Substantia nigra (tissue), 51 donors: ENCODE measurements at places on chromosomes 7 and 10.

DNA sequence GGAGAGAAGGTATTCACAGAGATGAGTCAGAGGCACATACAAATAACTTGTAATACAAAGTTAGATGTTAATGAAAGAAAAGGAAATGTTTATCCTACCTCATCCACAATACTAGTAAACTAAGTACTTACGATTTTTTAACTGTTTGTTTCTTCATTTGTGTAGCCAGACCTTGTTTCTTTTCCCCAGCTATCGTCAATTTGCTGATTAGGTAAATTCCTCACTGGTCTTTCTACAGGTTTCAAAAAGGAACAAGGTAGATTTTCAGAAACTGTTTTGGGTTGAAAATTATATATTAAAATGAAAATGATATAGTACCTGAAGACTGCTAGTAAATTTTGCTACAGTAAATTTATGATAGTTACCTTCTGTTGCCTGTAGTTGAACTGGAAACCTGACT, 56.6 kb downstream of the PON1 start:
- DNase-seq = no peak

DNA sequence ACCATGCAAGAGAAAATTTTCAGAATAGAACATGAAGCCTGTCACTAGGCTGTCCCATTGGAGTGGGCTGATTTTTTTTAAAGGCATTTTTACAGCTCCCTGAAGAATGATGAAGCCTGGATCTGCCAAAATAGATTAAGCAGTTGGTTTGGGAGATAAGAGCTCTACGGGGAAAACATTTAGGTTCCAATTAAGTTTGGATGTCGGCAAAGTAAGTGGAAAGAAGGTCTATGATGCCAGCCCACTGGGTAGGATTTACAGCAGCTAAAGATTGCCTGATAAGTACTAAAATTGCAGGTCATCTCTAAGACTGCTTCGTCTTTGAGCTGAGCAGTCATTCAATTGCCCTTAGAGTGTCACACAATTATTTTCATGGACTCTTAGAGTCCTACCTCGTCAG, 939.2 kb upstream of the CELF2 start:
- no peak for DNase-seq

- no peak for DNase-seq
Observed at GRCh38 chr10:71338728-71339495, 19.9 kb downstream of the SLC29A3 start.

DNA sequence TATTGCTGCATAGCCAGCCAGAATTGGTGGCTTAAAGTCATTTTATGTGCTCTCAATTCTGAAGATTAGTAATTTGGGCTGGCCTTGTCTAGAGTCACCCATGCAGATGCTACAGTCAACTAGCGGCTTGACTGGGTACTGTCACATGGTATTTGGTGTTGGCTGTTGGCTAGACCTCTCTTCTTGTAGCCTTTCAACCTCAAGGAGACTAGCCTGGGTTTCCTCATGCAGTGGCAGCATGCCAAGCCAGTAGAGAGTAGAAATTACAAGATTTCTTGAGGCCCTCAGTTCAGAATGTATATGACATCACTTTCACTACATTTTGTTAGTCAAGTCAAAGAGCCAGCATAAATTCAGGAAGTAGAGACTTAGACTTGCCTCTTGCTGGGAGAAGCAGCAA, 3.7 kb upstream of the ZNF800 start:
- no peak for DNase-seq

DNA sequence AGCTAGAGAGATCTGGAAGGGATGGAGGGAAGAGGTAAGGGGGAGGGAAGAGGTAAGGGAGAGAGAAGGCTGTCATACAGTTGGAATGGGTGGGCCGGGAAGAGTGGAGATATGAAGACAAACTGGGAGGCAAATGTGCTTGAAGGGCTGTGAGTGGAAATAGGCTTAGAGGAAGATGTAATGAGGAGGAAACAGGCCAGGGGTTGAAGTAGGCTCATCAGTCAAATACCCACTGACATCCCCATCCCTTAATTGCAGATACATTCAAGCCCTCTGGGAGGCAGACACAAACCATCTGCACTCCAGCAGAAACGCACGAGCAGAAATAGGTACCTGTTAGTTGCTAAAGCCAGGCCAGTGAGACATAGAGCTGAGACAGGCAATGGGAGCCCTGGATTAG, 2.1 kb downstream of the SYNPO2L start:
- no peak for DNase-seq

DNA sequence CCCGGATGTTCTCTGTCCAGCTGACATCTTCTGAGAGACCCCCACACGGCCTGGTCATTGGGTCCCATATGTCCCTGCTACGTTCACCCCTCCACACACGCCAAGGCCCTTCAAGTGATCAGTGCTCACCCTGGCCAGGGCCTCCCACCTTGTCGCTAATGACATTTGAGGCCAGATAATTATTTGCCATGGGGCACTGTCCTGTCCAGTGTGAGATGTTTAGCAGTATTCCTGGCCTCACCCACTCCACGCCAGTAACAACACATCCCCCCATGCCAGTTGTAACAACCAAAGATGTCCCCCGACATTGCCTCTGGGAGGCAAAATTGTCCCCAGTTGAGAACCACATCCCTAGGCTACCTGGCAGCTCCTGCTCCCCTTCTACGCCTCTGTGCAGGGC, 49.9 kb upstream of the NANOS1 start:
- no peak for DNase-seq

GRCh38 chr10:102484021-102484420, 18.5 kb downstream of the ACTR1A start:
- no peak for DNase-seq

- no peak for DNase-seq
Observed at GRCh38 chr10:129877773-129878371, 86.2 kb downstream of the EBF3 start.

GRCh38 chr10:132868995-132869394, 73.4 kb downstream of the CFAP46 start:
- DNase-seq = no peak

GRCh38 chr7:128076196-128076795, 45.1 kb upstream of the LRRC4 start:
- no peak for DNase-seq

DNA sequence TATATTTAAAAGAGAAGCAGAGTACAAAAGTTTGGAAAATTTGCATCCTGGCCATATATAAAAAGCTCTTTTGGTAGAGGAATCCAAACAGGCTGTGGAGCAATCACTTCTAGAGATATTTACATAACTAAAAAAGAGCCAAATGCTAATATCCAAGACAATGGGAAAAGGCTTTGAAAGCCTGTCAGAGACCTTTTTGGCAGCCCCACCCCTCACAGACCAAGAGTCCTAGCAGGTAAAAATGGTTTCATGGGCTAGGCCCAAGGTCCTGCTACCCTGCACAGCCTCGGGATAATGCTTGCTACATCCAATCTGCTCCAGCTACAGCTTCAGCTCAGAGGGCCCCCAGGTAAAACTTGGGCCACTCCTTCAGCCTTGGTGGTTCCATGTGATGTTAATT, 430.2 kb upstream of the KCND2 start:
- no peak for DNase-seq

DNA sequence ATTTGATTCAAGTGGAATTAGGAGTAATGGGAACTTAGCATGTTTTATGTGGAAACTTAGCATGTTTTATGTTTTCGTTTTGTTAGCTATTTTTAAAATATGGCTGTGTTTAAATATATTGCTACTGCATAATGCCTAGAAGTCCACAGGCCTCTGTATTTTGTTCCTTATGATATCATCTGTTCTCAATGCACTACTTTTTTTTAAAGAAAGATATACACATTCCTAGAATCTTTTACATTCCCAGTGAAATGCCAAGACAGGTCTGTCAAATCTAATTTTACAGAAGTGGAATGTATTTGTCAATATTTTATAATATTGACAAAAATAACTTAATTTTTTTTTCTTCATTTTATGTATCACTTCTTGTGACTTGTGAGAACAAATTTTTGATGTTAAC, 51.6 kb downstream of the ST7 start:
- DNase-seq = no peak

GRCh38 chr10:131676046-131676799, 224.6 kb upstream of the PPP2R2D start:
- DNase-seq = no peak

DNA sequence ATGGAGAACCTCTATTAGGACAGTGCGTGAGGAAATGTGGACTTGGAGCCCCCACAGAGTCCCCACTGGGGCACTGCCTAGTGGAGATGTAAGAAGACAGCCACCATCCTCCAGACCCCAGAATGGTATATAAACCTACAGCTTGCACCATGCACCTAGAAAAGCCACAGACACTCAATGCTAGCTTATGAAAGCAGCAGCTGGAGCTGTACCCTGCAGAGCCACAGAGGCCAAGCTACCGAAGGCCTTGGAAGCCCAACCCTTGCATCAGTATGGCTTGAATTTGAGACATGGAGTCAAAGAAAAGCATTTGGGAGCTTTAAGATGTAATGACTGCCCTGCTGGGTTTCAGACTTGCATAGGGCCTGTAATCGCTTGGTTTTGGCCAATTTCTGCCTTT, 361.3 kb downstream of the ZNF248 start:
- DNase-seq = no peak
